ENCODE measurements at places on chromosomes 3 and 15.

DNA sequence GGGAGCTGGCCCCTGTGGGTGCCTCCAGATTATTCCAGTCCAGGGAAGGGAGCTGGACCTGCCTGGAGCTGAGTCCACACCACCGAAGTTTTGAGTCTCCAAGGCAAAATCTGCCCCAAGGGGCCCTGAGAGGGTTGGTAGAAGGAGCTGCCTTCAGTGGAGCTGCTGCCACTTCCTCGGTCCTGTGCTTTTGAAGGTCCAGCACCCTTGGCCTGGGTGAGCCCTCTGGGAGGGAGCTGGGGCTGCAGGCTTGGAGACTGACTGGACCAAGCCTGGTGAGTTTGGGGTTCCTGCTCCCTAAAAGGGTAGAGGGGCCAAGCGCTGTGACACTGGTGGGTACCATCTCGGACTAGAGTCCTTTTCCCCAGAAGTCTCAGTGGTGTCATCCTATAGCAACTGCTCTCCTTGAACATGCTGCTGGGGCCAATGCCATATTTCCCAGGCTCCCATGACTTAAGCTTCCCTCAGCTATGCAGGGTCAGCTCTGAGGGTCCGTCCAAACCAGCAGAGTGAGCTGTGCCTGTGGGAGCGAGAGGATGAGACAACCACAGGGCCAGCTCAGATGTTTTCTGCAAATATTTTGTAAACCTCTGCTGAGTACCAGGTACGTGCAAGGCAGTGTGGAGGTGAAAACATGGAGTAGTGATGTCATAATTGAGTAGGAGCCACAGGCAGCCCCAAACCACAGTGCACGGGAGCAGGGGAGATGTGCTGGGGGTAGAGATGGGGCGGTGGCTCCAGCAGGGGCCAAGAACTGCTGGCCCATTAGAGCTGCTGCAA, 96.0 kb downstream of the ABHD5 start:
- DNase-seq: no peak

DNA sequence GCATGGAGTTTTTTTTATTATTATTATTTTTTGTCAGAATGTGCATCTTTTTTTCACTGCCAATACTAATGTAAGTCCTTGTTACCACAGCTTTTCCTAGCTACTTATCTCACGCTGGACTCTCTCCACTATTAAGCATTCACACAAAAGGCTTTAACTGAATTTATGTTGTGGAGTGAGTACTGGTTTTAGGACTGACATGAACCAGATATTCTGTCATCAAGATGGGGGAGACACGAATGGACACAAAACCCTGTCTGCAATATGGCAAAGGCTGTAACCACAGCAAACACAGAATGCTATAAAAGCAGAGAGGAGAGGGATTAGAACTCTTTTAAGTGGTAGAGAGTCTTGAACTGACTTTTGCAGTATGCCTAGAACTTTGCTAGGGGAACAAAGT, 592.2 kb upstream of the TBL1XR1 start:
- no peak for DNase-seq

DNA sequence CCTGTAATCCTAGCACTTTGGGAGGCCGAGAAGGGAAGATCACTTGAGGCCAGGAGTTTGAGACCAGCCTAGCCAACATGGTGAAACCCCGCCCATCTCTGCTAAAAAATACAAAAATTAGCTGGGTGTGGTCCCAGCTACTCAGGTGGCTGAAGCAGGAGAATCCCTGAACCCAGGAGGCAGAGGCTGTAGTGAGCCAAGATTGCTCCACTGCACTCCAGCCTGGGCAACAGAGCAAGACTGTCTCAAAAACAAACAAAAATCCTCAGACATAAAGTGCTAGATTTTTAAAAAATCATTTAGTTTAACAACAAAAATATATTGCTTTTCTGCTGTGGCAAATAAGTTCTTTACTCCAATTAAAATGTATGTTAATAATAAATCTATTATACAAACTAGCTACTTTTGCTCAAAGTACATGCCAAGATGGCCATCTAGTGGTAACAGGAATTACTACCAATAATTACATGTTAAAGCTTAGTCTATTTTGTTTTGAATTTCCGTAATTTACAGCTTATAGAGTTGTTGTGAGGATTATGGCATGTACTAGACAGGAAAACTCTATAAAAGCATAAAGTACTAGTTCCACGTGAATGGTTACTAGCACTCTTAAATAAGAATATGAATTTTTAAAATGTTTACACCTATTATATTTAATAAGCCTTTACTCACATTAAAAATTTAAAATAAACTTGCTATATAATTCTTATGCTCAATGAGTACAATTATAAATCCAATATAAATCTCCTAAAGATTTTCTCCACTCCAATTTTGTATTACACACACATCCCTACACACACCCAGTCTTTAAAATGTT, 39.0 kb downstream of the GABPB1 start:
- DNase-seq: no peak

DNA sequence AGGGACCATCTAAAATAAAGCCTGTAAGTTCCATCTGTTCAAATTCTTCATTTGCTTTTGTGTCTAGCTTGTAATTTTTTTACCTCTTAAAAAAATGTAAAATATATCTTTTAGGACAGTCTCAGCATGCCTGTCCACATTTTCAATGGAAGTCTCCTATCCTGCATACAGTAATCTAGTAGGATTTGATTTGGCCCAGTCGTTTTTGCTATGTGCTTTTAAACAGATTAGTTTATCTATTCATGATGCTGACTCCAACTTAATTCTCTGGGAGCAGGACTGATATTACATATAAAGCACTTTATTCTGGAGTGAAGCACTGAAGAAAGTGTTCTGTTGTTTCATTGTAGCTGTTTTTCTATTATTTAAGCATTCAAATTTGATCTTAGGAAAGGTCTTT, 38.9 kb upstream of the CFAP20DC start:
- DNase-seq: no peak

- DNase-seq: no peak
These were observed 975.1 kb downstream of the NSUN3 start for GRCh38 chr3:95037927-95038326.

- DNase-seq: no peak
These were observed 15.5 kb upstream of the LRRN1 start for GRCh38 chr3:3783696-3784095.

GRCh38 chr15:43220991-43221403, at the start of gene EPB42:
Gene EPB42, minus strand, starts transcription at chr15:43221018. Its CDS starts 193 bp downstream, at chr15:43220825.
- no peak for DNase-seq

Measured in activated gamma-delta T cell (primary cell).